AG08396 (cell line): ENCODE measurements at places on chromosomes 13 and 19.
A peak's percentile ranks its signal among the peaks of the same experiment; 100 is the strongest.

DNA sequence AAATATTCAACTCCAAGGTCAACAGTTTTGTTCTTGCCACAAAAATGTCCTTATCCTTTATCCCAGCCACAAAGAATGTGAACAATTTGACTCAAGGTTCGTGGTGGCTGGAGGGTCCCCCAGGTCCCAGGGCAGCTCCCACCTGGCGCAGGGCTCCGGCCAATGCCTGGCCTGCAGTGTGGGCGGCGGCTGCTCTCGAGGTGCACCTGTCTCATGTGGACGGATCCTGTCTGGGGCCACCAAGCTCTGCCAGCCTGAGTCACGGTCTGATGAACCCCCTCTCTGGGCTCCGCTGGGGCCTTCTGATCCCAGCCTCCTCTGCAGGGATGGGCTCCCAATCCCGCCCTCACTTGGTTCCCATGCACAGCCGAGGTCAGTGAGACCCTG lies 49.4 kb downstream of the GAS6 start:
- peak; percentile 78 for DNase-seq

- DNase-seq, result no peak
Measured at GRCh38 chr19:50516456-50516855, 2.7 kb upstream of the ASPDH start.

GRCh38 chr13:113839536-113840204 lies 24.2 kb downstream of the GAS6 start:
- DNase-seq, result no peak

- DNase-seq, result peak; percentile 75
Measured at GRCh38 chr13:24692561-24692960, 12.4 kb downstream of the ATP12A start.

- no peak for DNase-seq
Measured at GRCh38 chr13:46307554-46307953, 79.5 kb downstream of the RUBCNL start.

GRCh38 chr13:67299072-67299635 lies 69.0 kb upstream of the PCDH9 start:
- peak; percentile 20 for DNase-seq
